ENCODE measurements at places on chromosomes 5 and 9. TPM values are rescaled to one million over a fixed set of nuclear protein-coding genes. Genes with fewer than 3 reads are reported as not detected.

DNA sequence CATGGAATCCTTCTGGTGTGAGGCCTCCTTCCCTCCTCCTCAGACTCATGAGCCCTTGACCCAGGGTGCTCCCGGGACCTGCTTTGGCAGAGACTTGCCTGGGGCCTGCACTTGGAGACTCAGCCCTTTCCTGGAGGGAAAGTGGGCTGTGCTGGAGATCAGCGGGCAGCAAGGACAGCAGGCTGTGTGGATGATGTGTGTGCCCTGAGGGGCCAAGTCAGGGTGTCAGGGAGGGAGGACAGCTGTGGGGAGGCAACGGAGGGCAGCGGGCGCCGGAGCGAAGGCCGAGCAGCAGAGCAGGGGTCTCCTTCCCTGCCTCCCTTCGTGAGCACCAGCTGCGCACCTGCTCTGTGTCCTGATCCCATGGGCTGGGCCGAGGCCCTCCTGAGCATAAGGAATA lies 6.1 kb upstream of the CSF2 start:
- H3K4me1 ChIP-seq: peaks cover 14% of the 10 kb centered on the region
- H3K27ac ChIP-seq: no peak overlapping the region
- no peak for DNase-seq
- H3K27me3 ChIP-seq: no peaks in the 10 kb centered on the region
- no peak overlapping the region for H3K4me3 ChIP-seq

DNA sequence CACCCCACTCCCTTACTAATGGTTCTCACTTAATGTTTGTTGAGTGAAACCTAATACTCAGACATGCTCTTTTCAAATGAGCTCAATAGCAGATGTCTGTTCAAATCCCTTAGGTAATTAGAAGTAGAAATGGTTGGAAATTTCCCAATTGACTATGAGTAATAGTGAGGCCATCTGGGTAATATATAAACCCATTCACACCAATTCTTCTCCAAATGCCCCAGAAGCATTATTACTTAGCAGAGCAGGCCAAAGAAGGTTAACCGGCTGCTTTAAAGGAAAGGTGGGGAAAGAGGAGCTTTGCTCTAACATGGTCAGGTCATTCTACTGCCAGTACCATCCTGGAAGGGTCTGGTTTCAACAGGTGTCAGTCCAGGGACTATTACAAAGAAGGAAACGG lies 119.5 kb upstream of the MTAP start:
- H3K36me3 ChIP-seq: no peaks in the 10 kb centered on the region
- H3K27me3 ChIP-seq: no peaks in the 10 kb centered on the region
- no peaks in the 10 kb centered on the region for H3K4me1 ChIP-seq
- H3K27ac ChIP-seq: no peak overlapping the region
- no peak overlapping the region for H3K4me3 ChIP-seq
- DNase-seq: no peak

DNA sequence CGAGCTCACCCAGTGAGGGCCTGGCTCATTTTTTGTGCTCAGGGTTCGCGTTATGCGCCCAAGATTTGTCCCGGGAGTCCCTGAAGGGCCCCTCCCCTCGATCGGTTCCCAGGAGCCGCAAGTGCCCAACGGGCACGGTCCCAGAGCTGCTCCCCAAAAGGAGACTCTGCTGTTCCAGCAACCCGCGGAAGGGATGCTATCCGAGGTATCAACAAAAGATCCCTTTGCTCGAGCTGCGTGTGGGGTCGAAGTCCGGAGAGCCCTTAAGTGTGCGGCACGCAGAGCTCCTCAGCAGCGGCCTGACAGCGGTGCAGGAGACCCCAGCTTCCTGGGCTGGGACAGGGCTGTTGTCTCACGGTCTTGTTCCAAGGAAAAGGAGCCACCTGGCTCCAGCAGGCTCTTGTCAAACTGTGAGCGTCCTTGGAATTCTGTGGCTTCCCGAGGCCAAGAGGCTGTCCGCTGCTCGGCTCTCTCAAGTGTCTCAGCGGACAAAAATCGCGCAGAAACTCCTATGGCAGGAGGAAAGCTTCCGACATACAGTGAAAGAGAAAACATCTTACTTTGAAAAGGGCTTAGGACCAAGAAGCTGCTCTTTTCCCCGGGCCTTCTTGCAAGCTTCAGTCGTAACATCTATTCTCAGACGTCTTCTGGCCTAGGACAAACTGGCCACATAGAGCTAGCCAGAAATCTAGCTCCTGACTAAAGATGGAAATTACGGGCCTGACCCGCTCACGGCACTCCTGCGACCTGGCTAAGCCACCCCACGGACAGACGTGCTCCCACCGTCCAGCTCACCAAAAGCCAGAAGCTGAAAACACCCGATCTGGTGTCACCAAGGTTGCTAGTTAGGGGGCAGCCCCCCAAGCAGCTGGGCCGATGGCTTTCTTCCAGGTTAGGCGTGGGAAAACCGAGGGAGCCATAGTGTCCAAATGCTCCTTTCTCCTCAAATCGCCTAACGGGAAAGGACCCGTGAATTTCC lies 2.6 kb upstream of the FOXB2 start:
- no peak overlapping the region for H3K27ac ChIP-seq
- H3K4me1 ChIP-seq: peaks cover 7% of the 10 kb centered on the region
- H3K36me3 ChIP-seq: no peaks in the 10 kb centered on the region
- DNase-seq: no peak
- H3K4me3 ChIP-seq: no peak overlapping the region

GRCh38 chr5:36606428-36607113 lies at the start of gene SLC1A3:
Gene SLC1A3, plus strand, starts transcription at chr5:36606606. Its CDS starts 1,818 bp downstream, at chr5:36608424.
- H3K4me1 ChIP-seq: no peaks in the 10 kb centered on the region
- H3K4me3 ChIP-seq: peak within 1 kb of the TSS; percentile 52
- peaks cover 14% of the 10 kb centered on the region for H3K27me3 ChIP-seq
- H3K27ac ChIP-seq: peak within 1 kb of the TSS; percentile 84

GRCh38 chr9:117718701-117719100 lies 14.5 kb downstream of the TLR4 start:
- peaks cover 21% of the 10 kb centered on the region for H3K4me1 ChIP-seq
- no peaks in the 10 kb centered on the region for H3K27me3 ChIP-seq
- no peak for DNase-seq
- peak overlapping the region; percentile 51 for H3K27ac ChIP-seq

The FREM1 gene
- 1.9 TPM for polyA plus RNA-seq

DNA sequence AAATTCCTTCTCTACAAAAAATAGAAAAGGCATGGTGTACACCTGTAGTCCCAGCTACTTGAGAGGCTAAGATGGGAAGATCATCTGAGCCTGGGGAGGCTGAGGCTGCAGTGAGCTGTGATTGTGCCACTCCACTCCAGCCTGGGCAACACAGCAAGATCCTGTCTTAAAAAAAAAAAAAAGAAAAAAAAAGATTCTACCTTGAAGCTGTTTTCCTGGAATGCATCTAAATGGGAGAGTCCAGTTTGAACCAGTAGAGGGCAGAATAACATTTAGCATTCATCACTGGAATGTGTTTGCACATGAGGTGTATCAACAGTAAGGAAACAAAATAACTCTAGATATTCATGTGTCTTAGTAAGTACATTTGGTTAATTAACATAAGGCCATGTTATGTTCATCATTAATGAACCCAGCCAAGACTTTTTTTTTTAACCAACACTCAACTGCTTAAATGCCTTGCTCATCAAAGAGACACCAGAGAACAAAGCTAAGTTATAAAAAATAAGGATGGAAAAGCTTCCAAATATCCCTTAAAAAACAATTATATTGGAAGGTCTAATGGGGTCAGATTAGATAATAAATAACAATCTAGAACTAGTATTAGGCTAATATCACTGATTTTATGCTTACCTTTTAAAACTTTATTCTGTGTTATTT lies 16.1 kb downstream of the IFNE start:
- no peaks in the 10 kb centered on the region for H3K4me1 ChIP-seq
- no peaks in the 10 kb centered on the region for H3K36me3 ChIP-seq
- no peak overlapping the region for H3K4me3 ChIP-seq
- no peaks in the 10 kb centered on the region for H3K27me3 ChIP-seq
- no peak overlapping the region for H3K27ac ChIP-seq

DNA sequence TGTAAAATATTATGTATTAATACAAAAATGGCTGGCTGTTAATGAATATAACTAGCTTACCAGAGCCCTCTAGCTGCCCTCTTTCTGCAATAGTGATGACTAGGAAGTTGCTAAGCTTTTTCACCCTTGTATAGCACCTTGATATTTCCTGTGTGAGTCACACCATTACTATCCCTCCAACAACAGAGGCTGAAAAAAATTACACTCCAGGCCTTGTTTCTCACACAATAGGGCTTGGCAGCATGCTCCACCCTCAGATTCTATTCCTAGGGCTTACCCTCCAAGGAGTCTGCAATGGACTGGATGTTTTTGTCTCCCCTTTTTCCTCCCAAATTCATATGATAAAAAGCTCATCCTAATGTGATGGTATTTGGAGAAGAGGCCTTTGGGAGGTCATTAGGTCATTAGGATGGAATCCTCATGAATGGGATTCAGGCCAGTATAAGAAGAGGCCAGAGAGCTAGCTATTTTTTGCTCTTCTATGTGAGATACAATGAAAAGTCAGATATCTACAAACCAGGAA lies 184.6 kb upstream of the MAP1B start:
- no peaks in the 10 kb centered on the region for H3K27me3 ChIP-seq
- H3K4me1 ChIP-seq: peaks cover 25% of the 10 kb centered on the region
- peak overlapping the region; percentile 77 for H3K27ac ChIP-seq
- H3K36me3 ChIP-seq: no peaks in the 10 kb centered on the region

DNA sequence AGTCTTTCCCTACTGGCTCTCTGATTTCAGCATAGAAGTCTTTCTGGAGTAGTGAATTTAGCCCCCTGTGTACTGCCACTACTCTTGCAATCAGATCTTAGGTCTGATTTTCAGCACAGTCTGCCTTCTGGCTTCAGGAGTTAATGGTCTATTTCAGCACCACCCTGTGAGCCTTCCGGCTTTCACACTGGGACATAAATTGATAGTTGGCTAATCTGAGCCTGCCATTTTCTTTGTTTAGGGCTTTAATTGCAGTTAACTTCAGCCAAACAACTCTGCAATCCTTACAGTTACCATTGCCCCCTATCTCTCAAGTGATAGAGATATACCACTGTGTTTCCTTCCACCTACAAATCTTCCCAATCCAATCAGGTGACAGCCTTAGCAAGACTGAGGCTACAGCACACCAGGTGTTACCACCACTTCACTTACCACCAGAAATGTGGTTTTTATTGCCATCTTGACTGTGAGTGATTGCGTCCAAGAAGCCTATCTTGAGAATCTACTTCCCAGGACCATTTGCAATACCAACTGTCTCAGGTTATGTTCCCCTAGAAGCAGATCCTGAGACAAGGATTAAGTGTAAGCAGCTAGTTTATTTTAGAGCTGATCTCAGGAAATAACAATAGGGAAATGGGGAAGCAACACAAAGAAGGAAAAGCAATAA lies 51.9 kb upstream of the NEK6 start:
- H3K36me3 ChIP-seq: no peaks in the 10 kb centered on the region
- no peak overlapping the region for H3K4me3 ChIP-seq
- H3K27me3 ChIP-seq: no peaks in the 10 kb centered on the region
- DNase-seq: no peak
- H3K4me1 ChIP-seq: peaks cover 55% of the 10 kb centered on the region

The FGF1 gene
- polyA plus RNA-seq: 17.6 TPM

The DOK3 gene
- polyA plus RNA-seq: 4.0 TPM

The PRLR gene
- polyA plus RNA-seq: 0.04 TPM

DNA sequence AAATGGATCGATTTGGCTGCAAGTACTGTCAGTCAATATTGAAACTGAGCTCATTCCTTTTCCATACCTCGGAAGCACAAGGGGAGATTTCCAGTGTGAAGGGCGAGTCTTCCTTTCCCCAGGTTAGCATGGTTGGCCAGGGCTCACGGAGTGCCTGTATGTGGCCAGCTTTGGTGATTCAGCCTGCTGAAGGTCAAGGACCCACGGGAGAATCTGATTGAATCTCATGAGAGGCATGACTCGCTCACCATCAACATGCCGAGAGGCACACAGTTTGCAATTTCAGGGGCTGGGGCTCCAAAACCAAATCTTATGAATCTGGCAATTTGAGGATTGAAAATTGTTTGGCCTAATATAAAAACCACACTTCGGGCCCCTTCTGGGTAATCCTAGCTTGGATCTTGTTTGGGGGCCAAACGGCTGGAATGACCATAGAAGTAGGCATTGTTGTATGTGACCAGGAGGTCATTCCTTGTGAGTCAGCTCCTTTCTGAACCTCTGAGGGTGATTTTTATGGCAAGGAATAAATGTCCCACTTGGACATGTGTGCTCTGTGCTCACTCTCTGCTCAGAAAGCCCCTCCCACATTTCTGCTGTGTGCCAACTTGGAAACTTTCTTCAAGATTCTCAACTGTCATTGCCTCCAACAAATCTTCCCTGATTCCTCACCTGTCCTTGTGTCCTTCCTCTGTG lies 69.8 kb downstream of the DOCK2 start:
- no peak for DNase-seq
- no peaks in the 10 kb centered on the region for H3K36me3 ChIP-seq
- H3K4me3 ChIP-seq: no peak overlapping the region
- H3K27ac ChIP-seq: no peak overlapping the region

The ZNF462 gene
- polyA plus RNA-seq: 1.9 TPM

The PCDHGB3 gene
- 0.39 TPM for polyA plus RNA-seq

DNA sequence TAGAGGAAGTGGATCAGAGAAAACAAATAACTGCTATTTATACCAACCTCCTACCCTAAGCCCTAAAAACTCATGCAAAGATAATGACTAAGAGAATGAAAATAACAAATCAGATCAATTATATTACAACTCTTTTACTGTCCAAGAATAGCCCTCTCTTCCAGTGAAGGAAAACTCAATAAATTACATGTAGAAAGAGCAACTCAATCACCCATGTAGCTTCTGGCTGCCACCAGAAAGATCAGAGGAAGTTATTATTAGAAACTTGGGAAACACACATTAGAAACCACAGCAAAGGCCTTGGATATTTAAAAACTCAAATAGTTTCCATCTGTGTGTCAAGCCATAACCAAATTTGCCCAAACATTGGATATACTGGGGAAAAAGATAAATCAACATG lies 134.0 kb upstream of the TARS1 start:
- no peak overlapping the region for H3K4me3 ChIP-seq
- no peak for DNase-seq
- H3K27ac ChIP-seq: no peak overlapping the region
- H3K4me1 ChIP-seq: peaks cover 12% of the 10 kb centered on the region
- H3K36me3 ChIP-seq: no peaks in the 10 kb centered on the region

- no peaks in the 10 kb centered on the region for H3K36me3 ChIP-seq
- H3K4me3 ChIP-seq: no peak overlapping the region
- H3K27ac ChIP-seq: no peak overlapping the region
- no peaks in the 10 kb centered on the region for H3K4me1 ChIP-seq
Measured at GRCh38 chr9:25224996-25225395, 453.2 kb downstream of the TUSC1 start.

DNA sequence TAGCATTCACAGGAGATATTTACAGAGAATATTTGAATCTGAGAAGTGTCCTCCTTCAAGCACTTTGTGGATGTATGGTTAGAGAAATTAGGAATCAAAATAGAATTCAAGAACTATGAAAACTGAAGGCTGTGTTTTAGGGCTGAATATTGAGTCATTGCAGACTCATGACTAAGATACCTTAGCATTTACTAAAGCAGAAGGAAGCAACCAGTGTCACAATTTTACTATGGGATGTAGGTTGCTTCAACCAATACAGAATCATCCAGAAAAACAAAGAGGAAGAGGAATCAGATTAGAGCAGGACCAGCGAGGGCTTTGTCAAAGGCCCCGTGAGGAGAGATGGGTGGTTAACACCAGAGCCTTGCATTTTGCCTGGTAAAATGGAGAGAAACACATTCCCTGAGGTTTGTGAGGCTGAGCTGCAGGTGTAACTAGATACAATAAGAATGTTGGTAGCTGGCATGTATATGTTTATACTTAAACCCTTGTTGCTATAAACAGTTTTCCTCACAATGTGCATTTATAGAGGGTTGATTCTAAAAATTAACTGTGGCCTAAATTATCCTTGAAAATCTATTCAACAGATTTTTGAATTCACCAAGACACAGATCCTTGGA lies 518.1 kb downstream of the AGTPBP1 start:
- no peaks in the 10 kb centered on the region for H3K27me3 ChIP-seq
- DNase-seq: no peak
- H3K27ac ChIP-seq: no peak overlapping the region
- H3K4me1 ChIP-seq: no peaks in the 10 kb centered on the region
